ENCODE measurements at places on chromosomes 5 and 9.
A peak's percentile ranks its signal among the peaks of the same experiment; 100 is the strongest.

GRCh38 chr9:4792054-4792571 is 631 bp upstream of the RCL1 start:
- no peak for DNase-seq

DNA sequence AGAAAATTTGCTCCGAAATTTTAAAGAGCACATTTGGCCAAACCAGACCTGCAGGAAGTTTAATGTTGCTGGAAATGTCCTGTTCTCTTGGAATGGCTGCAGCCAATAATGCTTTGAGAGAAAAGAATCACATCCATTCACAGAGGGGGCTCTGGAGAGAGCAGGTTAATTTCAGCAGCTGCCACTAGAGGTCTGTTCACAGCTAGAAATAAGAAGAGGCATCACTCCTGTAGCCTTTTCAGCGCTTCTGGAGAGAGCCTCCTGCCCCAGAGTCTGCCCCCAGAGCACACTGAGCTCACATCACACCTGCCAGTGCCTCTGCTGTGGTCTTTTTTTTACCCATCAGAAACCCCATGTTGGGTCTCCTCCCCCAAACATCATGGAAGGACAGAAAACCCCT is 124.8 kb upstream of the RAD23B start:
- peak; percentile 35 for DNase-seq

DNA sequence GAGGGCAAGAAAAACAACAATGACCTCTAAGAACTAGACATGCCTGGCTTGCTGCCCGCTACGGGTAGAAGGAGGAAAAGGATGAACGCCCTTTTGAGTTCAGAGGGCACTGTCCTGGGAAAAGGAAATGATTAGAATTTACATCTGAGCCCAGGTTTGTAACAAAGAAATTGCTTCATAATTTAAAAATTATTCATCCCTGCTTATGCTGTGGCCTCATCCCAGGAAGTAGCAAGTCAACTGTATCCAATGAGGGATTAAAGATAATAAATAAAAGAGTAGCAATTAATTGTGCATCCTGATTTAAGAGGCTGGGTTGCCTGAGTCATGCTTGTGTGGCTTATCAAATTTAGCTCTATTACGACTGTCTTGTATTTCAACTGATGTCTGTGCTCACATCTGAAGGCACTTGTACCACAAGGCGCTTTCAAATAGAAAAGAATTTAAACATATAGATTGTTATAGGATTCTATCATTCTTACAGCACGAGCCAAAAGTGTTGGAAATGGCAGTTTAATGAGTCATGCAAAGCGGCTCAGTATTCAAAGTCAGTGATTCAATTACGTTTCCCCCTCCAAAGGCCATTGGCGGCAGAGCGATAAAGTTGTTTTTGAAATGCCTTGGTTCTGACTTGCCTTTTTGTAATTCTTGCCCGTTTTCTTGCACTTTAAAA is 40.0 kb upstream of the DMRT1 start:
- peak; percentile 84 for DNase-seq

DNA sequence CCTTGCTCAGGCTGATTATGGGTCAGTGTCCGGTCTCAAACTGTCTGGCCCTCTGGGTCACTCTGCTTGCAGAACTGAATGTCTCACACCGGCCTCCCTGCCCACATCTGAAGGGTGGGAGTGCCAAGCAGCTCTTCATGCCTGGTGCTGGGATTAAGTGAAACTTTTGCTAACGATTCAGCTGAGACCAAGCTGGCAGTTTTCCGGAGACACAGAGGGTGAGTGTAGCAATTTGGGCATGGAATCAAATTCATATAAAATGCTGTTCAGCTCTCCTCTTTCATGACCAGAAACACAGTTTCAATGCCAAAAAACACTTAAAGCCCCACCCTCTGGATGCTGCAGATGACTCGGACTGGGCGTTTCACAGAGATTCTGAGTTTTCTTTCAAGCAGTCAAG is 207.5 kb downstream of the NXNL2 start:
- peak; percentile 66 for DNase-seq

DNA sequence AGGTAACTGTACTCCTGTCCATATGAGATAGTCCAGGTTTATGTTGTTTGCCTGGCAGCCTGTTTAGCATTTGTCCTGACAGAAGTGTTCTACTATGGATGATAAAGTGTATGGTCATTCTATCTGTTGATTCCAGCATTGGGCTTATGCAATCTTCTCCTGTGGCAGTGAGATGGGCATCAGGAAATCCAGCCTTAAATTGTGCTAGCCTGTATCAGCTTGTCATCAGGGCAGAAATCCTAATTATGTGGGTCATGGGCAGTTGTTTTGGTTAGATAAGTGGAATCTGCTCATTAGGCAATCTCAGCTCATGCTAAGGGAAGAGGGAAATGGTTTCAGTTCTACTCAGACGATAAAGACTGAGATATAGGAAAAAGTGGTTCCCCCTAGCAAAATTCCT is 247.4 kb upstream of the CHD1 start:
- DNase-seq: no peak

- DNase-seq: no peak
Measured at GRCh38 chr5:91123901-91124300, 259.2 kb downstream of the ARRDC3 start.

DNA sequence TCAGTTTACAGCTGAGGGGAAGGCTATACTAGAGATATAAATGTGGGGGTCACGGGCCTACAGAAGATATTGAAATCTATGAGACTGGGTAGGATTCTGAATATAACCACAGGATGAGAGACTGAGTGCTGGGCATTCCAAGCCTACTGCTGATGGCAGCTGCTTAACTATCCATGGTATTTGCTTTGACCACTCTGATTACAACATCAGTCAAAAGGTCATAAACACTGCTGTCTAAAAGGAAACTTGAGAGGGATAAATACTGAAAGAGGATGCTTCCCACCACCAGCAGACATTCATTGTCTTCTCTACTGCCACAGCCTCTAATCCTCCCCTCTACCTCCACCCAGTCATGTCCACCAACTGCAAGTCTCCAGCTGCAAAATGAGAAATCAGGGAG is 3.8 kb downstream of the ZNF622 start:
- peak; percentile 92 for DNase-seq

DNA sequence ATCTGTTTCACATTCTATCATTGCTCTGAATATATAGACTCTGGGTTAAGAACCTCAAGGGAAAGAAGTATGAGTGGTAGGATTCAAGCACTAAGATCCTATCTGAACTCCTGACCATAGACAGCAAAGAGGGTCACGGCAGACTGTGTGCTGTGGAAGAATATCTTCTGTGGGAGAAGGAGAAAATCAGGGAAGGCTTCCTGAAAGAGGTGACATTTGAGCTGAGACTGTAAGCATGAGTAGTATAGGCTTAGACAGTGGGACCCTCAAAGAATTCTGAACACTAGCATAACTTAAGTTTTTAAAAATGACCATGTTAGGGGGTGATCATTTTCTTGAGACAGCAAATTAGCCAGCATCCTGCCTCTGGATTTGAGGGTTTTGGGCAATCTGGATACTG is 3.9 kb downstream of the FRRS1L start:
- no peak for DNase-seq

GRCh38 chr5:180816608-180817534 is 14.3 kb upstream of the MGAT1 start:
- DNase-seq: peak; percentile 25

GRCh38 chr5:148697809-148698196 is 43.5 kb upstream of the HTR4 start:
- DNase-seq: no peak

DNA sequence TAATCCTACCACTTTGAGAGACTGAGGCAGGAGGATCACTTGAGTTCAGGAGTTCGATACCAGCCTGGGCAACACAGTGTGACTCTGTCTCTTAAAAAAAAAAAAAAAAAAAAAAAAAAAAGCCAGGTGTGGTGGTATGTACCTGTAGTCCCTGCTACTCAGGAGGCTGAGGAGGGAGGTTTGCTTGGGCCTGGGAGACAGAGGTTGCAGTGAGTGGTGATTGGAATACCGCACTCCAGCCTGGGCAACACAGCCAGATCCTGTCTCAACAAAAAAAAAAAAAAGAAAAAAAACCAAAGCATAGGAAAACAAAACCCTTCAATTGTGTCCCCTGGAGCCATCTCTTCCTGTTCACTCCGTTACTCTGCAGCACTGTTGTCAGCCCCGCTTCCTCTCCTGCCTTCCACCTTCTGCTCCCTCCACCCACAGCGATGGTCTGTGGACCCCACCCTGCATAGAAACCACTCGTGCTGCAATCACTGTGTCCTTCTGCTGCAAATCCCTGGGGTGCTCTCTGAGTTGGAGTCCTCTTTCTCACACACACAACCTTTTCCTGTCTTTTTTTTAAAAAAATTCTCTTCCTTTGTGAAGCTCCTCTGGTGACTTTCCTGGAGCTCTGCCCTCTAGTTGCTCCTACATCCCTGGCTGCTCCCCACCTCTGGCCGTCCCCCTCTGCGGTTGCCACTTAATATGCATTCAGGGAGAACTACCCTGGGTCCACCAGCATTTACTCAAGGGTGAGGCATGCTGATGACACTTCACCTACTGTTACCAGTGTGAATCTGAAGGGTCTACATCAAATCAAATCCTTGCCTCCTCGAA is 22.2 kb downstream of the CCT5 start:
- DNase-seq: no peak

GRCh38 chr5:134088291-134088690 is 26.2 kb upstream of the TCF7 start:
- peak; percentile 33 for DNase-seq

GRCh38 chr5:12322042-12322441 is 417.8 kb upstream of the CTNND2 start:
- peak; percentile 54 for DNase-seq

GRCh38 chr9:26131886-26132285 is 453.6 kb upstream of the TUSC1 start:
- peak; percentile 59 for DNase-seq

DNA sequence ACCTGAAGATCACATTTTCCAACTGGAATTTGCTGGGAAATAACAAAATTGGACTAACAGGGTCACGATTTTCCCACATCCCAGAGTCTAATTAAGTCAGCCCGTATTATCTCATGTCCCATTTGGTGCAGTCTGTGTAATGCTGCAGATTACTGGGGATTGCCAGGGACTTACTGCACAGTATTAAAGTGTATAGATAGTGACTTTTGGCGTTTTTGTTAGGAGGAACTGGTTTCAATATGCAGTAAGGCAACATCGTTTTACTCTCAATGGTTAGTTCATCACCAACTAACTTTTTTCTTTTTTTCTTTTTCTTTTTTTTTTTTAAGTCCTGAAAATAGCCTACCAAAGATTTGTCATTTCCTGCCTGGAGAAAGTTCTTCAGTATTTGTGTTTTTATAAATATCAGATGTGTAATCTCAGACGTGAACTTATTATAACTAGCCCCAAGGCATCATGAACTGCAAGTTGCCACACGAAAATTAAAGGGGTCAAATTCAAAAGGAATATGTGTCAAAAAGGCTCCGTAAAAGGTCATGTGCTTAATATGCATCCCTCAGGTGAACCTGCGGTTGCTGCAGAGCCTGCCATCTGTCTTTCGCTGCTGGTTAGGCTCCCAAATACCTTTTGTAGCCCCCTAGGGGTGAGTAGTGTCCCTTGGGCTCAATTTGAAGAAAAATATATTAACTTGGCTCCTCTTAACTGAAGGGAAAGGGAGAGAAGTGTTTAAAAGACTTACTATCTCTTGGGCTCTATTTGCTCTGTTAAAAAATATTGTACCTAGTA is 176.7 kb upstream of the ADAMTSL1 start:
- peak; percentile 58 for DNase-seq

- no peak for DNase-seq
Measured at GRCh38 chr5:148774313-148774712, 52.1 kb upstream of the ADRB2 start.

GRCh38 chr5:165201369-165201768 is 1696.0 kb downstream of the MAT2B start:
- no peak for DNase-seq

GRCh38 chr9:22141908-22142307 is 132.8 kb upstream of the CDKN2B start:
- peak; percentile 71 for DNase-seq

DNA sequence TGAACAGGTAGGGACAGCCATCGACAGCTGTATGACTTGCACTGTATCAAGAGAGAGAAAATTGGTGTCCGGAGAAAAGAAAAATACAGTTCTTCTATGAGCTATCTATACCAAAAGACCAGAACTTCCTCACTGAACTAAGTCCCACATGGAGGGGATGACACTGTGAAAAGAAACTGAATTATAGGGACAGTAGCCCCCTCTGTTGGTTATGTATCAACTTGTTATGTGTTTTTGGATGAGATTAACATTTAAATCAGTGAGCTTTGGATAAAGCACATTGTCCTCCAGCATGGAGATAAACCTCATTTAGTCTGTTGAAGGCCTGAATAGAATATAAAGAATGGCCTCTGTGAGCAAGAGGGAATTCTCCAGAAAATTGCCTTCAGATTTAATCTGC is 176.6 kb upstream of the SH3GL2 start:
- DNase-seq: peak; percentile 32

GRCh38 chr9:27800692-27801370 is 227.6 kb upstream of the C9orf72 start:
- no peak for DNase-seq

DNA sequence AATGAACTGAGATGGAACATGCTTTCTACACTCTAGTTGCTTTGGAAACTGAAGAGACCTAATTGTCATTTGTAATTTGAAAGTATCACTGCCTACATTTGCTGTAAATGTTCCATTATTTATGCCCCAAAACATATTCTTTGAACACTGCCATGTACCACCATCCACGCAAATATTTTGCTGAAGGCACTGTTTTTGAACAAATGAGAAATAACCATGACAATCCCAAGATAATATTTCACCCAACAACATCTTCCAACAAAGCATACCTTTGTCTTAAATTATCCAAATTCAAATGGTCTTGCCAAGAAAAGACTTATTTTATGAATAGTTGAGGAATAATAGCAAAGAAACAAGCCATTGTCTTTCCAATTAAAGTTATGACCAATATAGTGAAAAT is 356.2 kb downstream of the SEMA5A start:
- no peak for DNase-seq

DNA sequence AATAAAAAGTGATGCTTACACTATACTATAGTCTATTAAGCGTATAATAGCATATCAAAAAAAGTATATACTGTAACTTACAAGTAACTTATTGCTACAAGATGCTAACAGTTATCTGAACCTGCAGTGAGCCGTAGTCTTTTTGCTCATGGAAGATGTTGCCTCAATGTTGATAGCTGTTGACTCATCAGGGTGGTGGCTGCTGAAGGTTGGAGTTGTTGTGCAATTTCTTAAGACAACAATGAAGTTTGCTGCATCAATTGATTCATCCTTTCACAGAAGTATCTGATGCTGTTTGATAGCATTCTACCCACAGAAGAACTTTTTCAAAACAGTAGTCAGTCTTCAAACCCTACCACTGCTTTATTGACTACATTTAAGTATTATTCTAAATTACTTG is 7.8 kb upstream of the C9orf40 start:
- peak; percentile 57 for DNase-seq

- no peak for DNase-seq
Measured at GRCh38 chr9:13879981-13880380, 434.0 kb downstream of the NFIB start.

DNA sequence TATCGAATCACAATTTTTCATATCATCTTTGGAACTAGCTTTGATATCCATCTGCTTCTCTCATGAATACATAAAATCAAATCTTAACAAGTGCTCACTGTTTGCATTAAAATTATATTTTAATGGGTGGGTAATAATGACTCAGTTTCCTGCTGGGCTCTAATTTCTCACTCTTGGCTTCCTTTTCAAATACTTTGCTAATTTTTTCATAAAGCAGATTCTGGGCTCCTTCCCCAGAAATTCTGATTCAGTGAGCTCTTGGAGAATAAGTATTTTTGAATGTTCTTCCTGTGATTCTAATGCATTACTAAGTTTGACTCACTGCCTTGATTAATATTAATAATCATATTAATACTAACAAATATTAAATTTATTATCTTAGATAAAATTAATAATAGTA is 48.9 kb downstream of the YIPF5 start:
- no peak for DNase-seq

- DNase-seq: no peak
Measured at GRCh38 chr5:147796556-147797308, 14.2 kb upstream of the JAKMIP2 start.

Data from M059J (cell line).